ENCODE measurements at places on chromosomes 16 and 17. TPM values are rescaled to one million over a fixed set of nuclear protein-coding genes. Genes with fewer than 3 reads are reported as not detected.

Gene HNF1B
- 51.6 TPM for total RNA-seq

Gene TBC1D3H
- not detected for total RNA-seq

Gene TMEM238L
- 5.0 TPM for total RNA-seq

Gene HS3ST6
- 1.2 TPM for total RNA-seq

Gene OTOP2
- total RNA-seq = not detected

Gene ITGB3
- total RNA-seq = 22.5 TPM

Gene FBXL16
- 0.93 TPM for total RNA-seq

Gene STX1B
- total RNA-seq = 2.6 TPM

Gene CEMP1
- 1.1 TPM for total RNA-seq

Gene GFAP
- total RNA-seq = 0.29 TPM

Gene CBFA2T3
- total RNA-seq = 4.4 TPM

Gene PROCA1
- 3.3 TPM for total RNA-seq

Gene RRAD
- total RNA-seq = 21.4 TPM

Gene GRB7
- total RNA-seq = 35.7 TPM

Gene DOC2B
- total RNA-seq = 63.1 TPM

Gene UNC13D
- total RNA-seq = 12.6 TPM

Gene ANKRD40CL
- not detected for total RNA-seq

Gene TNRC6A
- 76.9 TPM for total RNA-seq

Gene HOXB13
- total RNA-seq = not detected

Gene KCNJ16
- total RNA-seq = 124 TPM

Gene ABCC11
- 0.23 TPM for total RNA-seq

Gene NHERF1
- total RNA-seq = 48.7 TPM

Gene RTN4RL1
- 1.9 TPM for total RNA-seq

Gene KCNG4
- total RNA-seq = not detected

Gene KPNA2
- total RNA-seq = 35.8 TPM

Gene SAMD14
- 7.1 TPM for total RNA-seq

Gene HBM
- total RNA-seq = 135 TPM

Gene CDH11
- total RNA-seq = 230 TPM

Gene TBC1D3
- total RNA-seq = not detected

Gene CD79B
- 6.8 TPM for total RNA-seq

Gene KRT14
- 0.29 TPM for total RNA-seq

Gene TLK2
- total RNA-seq = 64.8 TPM

Gene LHX1
- total RNA-seq = 50.7 TPM

Gene NOXO1
- total RNA-seq = 0.47 TPM

Gene KRT40
- total RNA-seq = 0.23 TPM
